ENCODE measurements at places on chromosomes 2 and 18.

- DNase-seq = no peak
Observed at GRCh38 chr2:240339411-240340360, 95.8 kb upstream of the GPC1 start.

- DNase-seq = peak; percentile 3
Observed at GRCh38 chr18:7291046-7291445, 60.2 kb downstream of the LRRC30 start.

- no peak for DNase-seq
Observed at GRCh38 chr2:216044883-216045486, 31.6 kb upstream of the MREG start.

DNA sequence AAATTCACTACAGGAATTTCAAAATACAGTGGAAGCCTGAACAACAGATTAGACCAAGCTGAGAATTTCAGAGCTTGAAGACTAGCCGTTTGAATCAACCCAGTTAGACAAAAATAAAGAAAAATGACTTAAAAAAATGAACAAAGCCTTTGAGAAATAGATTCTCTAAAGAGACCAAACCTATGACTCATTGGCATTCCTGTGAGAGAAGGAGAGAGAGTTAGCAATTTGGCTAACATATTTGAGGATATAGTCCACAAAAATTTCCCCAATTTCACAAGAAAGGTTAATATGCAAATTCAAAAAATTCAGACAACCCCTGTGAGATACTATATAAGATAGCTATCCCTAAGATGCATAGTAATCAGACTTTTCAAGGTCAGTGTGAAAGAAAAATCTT is 78.0 kb downstream of the MYO3B start:
- no peak for DNase-seq

DNA sequence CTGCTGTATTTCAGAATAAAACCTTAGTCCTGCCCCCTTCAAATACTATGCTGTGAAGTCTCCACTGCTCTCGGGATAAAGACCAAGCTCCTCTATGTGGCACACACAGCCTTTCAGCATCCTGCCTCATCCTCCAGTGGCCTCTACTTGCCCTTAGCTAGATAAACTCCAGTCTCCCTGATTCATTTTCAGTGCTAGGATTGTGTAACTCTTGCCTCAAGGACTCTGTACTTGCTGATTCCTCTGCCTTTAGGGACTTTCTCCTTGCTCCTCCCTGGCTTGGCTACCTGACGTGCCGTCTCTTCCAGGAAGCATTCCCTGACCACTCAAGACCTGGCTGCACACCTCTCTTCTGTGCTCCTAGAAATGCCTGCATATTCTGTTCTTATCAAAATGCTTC is 416.7 kb downstream of the MTX2 start:
- no peak for DNase-seq

DNA sequence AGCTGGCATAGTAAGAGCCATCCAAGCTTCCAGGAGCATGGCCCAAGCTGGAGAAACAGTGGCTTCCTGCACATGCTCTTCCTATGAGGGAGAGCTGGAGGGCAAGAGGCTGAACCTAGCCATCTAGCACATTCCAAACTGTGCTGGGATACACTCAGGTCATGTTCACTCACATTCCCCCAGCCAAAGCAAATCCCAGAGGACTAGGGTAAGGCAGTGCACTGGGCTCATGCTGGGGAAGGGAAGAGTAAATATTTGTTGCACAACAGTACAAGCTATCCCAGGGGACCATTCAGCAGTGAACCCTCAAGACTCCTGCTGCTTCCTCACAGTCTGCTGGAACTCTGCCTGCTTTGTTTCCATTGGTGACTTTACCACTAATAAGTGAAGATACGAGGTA is 20.7 kb upstream of the GYPC start:
- DNase-seq = no peak

DNA sequence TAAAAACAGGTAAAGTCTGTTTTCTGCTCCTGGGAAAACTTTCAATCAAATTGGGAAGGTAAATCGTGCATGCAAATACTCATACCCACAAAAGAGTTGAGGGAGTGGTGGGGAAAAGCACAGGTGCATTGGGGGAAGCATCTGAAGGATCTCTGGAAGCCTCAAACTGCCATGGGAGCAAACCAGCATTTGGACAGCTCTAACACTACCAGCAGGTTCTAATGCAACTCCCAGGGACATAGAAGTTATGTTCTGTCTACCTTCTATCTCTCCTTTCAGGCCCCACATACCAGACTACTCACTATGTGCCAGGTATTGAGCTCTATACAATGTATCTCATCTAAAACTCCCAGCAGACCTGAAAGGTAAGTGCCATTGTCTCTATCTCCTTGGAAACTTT is 933.7 kb downstream of the NRXN1 start:
- DNase-seq = no peak

DNA sequence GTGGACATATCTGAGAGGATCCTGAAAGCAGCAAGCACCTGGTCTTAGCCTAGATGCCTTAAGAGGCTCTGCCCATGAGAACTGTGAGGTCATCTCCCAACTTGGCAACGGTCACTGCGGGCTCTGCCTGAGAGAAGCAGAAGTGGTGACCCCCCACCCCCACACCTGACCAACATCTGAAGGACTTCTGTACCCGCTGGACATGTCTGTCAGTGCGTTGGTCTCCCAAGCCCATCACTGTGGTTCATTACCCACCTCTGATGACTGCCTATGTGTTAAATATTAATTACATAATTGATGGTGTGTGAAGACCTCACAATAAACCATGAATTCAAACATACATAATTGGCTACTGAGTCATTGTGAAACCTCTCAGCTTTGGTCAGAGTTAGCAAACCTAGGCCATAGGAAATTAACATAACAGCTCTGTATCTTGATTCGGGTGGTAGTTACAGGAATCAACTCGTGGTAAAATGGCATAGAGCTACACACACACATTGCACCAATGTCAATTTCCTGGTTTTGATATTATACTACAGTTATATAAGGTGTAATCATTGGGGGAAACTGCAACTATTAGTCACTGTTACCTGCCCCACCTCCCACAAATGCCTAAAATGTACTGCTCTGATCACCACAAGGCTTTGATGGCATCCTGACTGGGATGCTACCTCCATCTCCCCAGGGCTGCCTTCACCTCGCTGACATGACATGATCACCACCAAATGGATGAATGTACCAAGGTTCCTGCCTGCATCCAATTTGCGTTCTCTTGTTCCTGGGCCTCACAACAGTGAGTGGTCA is 4.3 kb upstream of the GALNT1 start:
- DNase-seq = no peak

DNA sequence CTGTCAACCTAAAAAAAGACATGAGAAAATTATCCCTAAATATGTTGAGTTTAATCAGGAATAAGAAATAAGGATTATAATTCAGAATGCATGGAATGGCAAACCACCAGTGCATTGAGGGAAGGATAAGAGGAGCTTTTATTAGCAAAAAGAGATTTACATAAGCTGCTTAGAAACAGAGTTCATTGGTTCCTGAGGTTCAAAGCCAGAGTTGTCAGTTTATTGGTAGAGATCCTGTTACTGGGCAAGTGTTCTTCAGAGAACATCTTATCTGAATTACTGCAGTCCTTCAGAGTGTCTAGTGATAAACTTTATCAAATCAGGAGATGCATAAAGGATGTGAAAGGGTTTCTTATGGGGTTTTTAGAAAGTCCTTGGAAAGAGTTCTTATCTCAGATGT is 76.0 kb upstream of the MEX3C start:
- DNase-seq = no peak

DNA sequence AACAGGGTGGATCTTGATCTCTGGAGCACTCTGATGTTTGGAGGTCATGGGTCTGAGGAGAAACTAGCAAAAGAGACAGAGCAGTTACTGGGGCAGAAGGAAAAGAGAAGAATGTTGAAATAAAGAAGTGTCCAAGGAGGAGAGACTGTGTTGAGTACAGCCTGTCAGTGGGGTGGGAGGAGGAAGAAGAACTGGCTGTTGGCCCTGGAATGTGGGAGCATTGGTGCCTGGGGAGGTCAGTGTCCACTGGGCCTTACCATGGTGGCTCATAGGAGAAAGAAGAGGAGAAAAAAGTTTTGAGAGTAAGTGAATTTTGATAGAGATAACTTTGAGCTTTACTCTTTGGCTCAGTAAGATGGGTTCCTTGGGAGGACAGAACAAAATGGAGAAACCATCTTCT is 499.0 kb downstream of the TXNL1 start:
- DNase-seq = no peak

DNA sequence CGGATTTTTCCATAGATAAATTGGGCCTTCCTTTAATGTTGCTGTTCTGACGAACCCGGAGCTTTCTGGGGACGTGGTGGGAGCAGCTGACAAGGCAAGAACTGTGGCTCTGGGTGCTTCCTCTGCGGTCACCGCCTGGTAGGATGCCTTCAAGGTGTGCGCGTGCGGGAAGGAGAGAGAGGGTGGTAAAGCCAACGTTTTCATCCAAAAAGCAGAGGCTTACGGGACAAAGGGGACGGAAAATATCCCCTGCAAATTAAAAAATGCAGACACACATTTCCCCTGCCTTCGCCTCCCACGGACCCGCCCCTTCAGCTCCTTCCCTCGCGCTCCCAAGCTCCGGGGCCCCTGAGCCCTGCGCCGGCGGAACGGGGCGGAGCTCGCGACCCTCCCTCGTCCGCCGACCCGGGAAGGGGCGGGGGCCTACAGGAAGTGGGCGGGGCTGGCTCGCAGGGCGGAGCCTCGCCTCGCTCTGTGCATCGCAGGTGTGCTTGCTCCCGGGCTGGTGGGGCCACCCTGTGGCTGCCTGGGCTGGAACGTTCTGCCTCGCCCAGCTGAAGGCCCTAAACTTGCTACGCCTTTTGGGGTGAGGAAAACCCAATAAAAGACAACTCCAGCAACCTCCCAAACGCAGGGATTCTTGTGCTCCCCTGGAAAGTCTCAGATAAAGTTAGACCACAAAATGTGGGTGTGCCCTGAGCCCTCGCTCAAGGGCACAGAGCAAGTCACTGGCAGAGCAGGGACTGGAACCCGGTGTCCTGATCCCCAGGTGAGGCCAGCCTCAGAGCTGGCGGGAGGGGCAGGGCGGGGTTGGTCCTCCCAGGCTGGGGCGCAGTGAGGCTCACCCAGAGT is 25.4 kb upstream of the SLC66A3 start:
- DNase-seq = no peak

DNA sequence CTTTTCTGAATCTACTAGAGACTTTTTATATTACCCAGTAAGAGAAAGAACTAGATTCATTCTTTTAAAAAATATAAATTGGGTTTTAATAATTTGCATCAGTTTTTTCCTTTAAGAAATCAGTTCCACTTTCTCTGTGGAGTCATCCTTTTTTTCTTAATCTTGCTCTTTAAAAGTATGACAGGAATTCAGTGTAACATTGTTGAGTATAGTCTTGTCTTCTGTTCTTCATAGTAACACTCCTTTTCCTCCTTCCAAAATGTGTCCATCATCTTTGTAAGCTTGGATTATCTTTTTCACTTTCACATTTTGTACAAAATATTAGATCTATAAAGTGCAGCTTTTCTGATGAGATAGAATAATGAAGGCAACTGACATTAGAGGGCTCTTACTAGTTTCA is 135.4 kb downstream of the HAUS1 start:
- no peak for DNase-seq

GRCh38 chr2:239305222-239305575 is 95.6 kb downstream of the HDAC4 start:
- DNase-seq = no peak

DNA sequence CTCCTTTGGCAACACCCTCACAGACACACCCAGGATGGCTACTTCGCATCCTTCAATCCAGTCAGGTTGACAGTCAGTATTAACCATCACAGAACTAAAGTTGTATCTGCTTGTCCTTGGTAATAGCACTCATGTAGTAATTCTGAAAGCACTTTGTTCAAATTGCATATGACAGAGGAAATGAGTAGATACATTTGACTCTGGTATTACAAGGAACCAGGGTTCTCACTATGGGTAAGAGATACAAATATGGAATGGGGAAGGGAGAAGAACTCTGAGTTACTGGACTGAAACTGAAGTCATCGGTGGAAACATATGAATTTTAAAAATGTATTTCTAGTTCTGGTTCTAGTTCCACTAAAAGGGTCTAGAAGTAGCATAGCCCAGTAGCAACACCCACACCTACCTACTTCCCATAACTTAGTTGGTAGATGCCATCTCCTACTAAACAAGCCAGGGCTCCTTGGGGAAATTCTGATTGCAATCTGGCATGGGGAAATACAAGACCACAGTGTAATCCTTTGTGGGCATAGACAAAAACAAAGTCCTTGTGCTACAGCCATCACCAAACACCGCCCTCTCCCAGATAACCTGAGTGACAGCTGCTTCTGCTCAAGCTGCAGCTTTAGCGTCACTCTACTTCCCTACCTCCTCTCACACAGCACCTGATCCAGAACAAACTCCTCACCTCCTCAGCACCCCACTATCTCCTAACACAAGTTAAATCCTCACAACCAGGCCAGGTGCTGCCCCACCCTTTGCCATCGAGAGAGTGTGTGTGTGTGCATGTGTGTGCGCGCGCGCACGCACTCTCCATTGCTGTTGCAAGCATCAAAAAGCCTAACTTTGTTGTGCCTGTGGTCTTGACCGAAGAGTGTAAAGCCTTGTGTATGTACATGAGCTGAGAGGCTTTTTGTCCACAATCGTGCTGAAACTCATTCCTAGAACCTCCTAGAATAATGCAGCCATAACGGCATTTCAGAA is 31.4 kb upstream of the CD226 start:
- DNase-seq = no peak

DNA sequence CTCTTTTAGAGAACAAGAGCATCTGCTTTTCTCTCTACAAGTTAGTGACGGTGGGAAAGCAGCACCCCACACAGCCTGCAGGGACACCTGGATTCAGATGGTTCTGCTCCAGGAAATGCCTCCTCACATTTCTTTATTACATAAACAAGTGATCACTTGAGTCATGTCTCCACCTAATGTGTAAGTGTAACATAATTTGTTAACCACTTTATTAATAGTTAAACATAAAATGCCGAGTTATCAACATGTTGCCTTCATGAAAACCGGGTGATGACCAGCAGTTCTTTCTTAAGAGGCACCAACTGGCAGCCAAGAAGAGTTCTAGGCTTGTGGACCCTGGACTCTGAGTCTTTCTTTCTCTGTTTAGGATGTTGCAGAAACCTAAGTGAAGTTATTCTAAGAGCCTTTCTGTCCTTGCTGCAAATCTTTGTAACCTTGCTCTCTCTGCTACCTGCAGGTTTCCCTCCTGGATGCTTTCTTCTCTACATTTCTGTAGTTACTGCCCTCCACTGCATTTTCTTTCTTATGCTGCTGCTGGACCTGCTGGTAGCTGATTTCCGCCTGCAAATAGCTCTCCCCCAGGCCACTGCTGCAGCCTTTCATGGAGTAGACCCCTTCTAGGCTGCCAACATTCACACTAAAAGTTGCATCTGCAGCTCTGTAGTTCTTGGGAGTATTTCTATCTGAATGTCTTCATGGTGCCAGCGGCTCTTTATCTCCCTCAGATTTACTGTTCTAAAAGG is 24.3 kb downstream of the UPP2 start:
- DNase-seq = no peak

DNA sequence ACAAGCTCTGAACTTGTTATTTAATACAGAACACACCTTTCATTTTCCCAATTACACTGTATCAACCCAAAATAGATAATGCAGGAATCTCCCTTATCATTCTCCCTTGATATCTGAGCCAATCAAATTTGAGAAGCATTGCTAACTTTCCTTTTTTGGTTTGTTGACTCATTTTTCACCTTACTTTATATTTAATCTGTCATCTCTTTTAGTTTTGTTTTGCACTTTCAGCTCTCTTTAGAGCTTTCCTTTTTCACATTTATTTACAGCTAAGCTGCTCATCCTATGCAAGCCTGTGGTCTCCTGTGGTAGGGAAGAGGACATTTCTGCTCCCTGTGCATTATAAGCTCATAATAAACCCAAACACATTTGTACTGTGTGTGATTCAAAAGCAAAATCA is 50.1 kb downstream of the ITGAV start:
- no peak for DNase-seq
